NCI-H1092 (cell line): ENCODE measurements at places on chromosomes 5 and 9.

- DNase-seq = no peak
Measured at GRCh38 chr5:138649316-138649720, 74.1 kb upstream of the HSPA9 start.

GRCh38 chr9:91750343-91750742, 199.7 kb downstream of the ROR2 start:
- DNase-seq = no peak

- no peak for DNase-seq
Measured at GRCh38 chr5:77339337-77339890, 128.9 kb downstream of the PDE8B start.

- no peak for DNase-seq
Measured at GRCh38 chr9:107345327-107345726, 62.2 kb downstream of the RAD23B start.
